HepG2 (cell line): ENCODE measurements at places on chromosomes 13 and 19.
A peak's percentile ranks its signal among the peaks of the same experiment; 100 is the strongest.

DNA sequence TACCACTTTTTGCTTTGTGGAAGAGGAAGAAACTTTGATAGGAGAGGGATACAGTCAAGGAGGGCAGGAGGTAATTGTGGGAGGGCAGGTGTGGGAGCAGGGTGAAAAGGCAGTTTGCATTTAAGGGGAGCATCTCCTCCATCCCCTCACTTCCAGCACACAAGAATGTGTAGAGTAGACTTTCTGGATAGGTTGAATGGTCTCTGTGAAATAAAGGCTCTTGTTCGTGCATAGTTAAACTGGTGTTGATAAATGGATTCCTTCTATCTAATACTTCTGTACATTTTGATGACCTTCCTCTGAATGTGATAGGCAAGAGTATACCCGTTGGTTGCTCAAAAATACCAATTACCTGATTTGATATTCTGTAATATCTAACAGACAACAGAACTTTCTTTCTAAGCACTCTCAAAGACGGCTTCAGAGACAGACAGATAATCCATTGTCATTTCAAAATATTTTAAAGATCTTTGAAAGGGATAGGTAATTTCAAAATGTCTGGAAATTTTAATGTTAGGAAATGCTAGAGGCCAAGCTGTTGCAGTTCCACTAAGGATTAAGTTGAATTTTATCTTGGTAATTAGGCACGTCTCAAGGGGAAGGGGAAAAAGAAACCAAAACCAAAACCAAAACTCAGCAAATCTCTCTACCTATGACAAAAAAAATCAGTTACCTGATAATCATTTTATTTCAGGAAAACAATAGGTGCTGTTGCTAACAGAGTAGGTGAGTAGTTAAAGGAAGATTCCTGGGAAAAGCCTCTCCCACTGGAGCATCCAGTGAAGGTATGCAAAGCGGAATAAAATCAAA, 302.6 kb downstream of the COG6 start:
- no peak for DNase-seq

GRCh38 chr13:30388406-30389283, 33.6 kb upstream of the UBE2L5 start:
- no peak for DNase-seq

- no peak for DNase-seq
Observed at GRCh38 chr19:28288572-28289264, 924.2 kb downstream of the UQCRFS1 start.

DNA sequence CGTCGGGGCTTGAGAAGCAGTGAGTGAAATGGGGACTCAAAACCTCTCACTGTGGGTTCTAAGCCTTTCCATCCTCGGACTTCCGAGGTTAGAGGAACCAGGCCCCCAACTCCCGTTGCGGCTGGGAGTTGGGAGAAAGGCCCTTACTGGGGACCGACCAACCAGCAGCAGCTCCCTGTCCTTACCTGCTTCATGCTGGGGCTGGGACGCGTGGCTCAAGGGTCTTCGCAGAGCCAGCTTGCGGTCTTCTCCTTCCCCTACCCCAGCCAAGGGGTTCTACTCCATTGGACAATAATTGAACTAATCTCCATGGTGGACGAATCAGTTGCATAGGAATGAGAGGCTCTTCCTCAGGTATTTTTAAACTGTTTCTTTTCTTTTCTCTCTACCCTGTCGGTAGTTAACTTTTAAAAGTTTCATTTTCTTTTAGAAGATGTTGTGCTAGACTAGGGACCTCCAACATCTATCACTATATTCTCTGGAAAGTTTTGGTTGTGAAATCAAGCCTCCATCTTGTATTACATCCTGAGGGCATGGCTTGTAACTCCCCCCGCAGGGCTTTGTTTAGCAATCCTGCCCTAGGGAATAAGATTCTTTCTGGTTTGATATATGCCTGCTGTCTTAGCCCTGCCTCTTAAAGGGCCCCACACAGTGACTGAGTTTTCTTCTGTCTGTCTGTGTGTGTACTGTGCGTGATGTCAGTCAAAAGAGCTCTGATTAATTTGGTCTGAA, 1027.1 kb upstream of the PCDH9 start:
- DNase-seq = no peak

- DNase-seq = no peak
Observed at GRCh38 chr13:20873348-20873747, 29.2 kb downstream of the XPO4 start.

DNA sequence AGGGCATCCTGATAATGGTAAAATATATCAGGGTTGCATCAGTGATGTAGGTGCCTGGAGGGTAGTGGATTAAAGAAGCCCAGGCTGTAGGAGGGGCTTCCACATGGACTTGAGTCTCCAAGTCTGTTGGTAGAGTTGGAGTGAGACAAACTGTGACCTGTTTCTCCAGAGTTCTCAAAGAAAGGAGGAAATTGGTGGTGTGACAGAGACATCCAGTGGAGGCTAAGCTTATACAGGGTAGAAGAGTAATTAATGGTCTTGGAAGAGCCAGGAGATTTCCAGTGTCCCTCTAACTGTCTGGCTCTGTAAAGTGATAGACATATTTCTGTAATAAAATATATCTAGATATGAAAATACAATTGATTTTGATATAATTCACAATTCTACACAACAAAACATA, 61.1 kb downstream of the GPC5 start:
- peak; percentile 0 for DNase-seq

DNA sequence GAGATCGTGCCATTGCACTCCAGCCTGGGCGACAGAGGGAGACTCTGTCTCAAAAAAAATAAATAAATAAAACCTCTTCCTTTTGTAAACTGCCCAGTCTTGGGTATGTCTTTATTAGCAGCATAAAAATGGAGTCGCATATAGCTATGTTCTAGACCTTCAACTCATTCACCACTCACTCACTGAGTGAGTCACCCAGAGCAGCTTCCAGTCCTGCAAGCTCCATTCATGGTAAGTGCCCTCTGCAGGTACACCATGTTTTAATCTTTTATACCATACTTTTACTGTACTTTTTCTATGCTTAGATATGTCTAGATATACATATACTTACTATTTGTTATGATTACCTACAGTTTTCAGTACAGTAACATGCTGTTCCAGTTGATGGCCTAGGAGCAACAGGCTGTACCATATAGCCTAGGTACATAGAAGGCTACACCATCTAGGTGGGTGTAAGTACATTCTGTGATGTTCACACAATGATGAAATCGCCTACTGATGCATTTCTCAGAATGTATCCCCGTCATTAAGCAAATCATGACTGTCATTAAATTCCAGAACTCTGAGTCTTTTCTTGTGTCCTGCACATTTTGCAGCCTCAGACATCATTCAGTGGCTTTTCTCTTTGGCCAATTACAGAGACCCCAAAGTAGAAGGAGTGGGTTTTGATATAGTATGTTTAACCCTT, 13.7 kb upstream of the FARP1 start:
- DNase-seq = no peak

DNA sequence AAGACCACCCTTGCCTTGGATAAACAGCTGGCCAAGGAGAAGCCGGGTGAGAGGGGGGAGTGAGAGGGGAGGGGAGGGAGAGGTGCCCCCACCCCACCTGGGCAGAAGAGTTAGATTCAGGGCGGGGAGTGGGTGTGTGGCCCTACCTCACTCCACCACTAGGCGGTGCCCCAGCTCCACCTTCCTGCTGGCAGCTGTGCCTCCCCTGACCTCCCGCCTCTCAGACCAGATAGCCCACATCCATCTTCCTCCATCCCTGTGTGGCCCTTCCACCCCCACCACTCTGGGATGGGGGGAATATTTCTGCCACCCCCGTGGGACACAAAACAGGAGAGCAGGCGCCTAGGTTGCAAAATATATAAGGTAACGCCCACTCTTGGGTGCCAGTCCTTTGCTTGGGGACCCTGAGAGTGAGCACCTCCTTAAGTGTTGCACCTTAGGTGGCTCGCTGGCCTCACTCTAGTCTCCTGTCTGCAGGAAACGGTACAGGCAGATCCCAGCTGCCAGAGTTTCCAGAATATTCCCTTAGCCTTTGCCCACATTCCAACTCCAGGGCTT, 13.8 kb upstream of the EHD2 start:
- DNase-seq = peak; percentile 28

- no peak for DNase-seq
Observed at GRCh38 chr13:73684286-73684685, 449.9 kb downstream of the KLF12 start.

GRCh38 chr13:81184556-81185265, 843.8 kb upstream of the SPRY2 start:
- no peak for DNase-seq

- no peak for DNase-seq
Observed at GRCh38 chr19:9427941-9428340, 7.4 kb downstream of the ZNF266 start.

DNA sequence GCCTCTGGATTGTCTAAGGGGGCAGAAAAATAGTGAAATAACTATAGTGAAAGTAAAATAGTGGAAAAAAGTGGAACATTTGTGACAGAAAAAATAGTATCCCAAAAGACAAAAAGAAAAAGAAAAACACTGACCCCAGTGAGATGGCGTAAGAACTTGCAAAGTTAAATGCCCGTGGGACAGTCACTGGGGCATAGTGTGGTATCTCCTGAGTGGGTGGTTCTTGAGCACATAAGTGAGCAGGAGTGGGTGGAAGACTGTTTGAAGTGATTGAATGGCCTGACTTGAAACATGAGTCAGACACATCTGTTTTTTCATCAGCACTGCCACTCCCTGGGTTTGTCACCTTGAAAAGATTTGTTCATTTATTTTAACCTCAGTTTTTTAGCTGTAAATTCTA, 2.5 kb downstream of the ZNF430 start:
- DNase-seq = peak; percentile 15

DNA sequence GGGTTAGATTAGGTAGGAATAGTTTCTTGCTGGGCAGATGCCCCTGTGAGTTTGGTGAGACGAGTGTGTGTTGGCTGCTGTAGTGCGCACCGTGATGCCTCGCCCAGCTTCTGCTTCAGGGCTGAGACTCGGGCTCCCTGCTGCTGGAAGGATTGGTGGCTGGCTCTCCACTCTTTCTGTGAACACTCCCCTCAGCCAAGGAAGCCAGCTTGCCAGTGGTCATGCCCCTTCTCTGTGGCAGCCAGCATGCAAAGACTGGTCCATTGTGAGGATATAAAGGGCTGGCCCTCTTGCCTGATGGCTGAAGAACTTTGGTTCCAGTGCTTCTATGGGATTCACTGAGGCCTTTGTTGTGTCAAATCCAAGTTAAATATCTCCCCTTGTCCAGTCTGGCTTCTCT, 2.9 kb upstream of the HTR2A start:
- DNase-seq = no peak

- peak; percentile 98 for DNase-seq
Observed at GRCh38 chr19:54209811-54210494, 9.3 kb downstream of the RPS9 start.

GRCh38 chr13:74226791-74227475, 92.7 kb upstream of the KLF12 start:
- DNase-seq = no peak

DNA sequence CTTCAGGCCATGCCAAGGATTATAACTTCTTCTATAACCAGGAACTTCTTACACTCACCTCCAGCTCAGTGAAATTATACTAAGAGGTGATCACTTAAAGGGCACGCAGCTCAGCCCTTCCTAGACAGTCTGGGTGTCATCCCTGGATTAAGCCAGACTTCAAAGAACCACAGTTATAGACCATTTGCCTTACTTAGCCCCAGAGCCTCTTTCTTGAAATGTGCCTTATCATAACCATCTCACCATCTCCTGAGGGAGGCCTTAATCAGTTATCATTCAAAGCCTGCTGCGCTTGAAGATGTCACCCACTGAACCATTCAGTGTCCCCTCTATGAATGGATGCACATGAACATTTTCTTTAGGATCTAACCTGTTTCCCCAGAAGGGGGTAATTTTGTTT, 10.1 kb upstream of the DHRS12 start:
- DNase-seq = no peak

DNA sequence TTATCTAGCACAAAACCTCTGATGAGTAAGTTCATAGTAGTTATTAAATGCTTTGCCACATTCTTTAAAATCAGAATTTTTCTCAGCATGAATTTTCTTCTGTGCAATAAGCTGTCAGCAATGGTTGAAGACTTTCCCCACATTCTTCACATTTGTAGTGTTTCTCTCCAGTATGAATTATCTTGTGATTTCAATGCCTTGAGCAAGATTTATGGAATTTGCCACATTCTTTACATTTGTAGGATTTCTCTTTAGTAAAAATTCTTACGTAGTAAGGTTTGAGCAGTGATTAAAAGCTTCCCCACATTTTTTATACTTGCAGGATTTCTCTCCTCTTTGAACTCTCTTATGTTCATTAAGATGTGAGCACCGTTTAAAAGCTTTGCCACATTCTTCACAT, 33.6 kb downstream of the ZNF682 start:
- DNase-seq = no peak

- no peak for DNase-seq
Observed at GRCh38 chr13:33958964-33959363, 141.0 kb downstream of the RFC3 start.

- DNase-seq = no peak
Observed at GRCh38 chr13:50448535-50448998, 394.9 kb downstream of the DLEU7 start.

GRCh38 chr13:46119883-46120614, 15.2 kb upstream of the CPB2 start:
- DNase-seq = no peak

- DNase-seq = no peak
Observed at GRCh38 chr19:3225677-3226093, 1.2 kb downstream of the CELF5 start.

DNA sequence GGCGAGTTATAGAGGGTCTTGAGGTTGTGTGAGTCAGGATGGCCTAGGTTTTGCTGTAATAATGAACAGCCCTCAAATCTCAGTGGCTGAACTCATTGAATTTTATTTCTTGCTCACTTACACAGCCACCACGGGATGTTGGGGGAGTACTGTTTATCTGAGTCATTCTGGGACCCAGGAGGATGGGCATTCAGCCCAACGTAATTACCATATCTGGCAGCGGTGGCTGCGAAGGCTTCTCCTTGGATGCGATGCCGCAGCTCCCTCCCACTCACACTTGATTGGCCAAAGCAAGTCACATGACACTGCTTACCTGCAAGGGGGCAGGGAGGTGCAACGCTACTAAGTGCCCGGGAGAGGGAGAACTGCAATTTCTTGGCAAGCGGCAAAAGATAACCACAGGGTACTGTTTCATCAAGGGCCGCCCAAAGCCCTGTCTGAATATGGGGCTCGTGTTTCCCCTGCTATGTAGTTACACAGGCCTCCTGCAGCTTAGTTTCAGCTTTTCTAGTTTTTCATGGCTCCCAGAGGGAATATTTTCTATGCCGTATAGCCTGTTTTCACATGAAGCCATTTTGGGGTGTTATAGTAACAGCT, 19.9 kb downstream of the ZSWIM9 start:
- DNase-seq = peak; percentile 29

- DNase-seq = no peak
Observed at GRCh38 chr19:19304186-19304965, 15.9 kb downstream of the SUGP1 start.

DNA sequence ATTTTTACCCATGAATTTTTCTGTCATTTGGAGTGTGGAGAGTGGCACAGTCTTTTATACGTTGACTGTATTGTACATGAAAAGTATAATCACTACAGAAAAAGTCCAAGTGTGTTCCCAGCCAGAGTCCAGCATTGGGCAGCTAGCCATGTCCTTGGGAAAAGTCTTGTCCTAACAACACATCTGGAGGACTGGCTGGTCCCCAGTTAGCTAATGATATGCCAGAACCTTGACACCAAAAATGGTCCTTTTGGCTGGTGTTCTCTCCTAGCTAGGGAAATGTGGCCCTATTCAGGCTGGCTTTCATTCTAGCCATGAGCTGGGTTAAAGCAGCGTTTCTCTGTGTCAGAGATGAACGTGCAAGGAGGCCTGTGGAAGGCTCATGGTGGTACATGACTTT, 98.9 kb downstream of the ESD start:
- no peak for DNase-seq
